Activated T-helper 9 cell treated with anti-CD3 and anti-CD28 coated beads, Interleukin-2, amount 50 U/mL, for 16 hours (primary cell): ENCODE measurements at places on chromosomes 1 and 21.

- DNase-seq: no peak
These were observed 298.3 kb downstream of the ASTN1 start for GRCh38 chr1:176866011-176866714.

GRCh38 chr1:109351457-109351856 is 44.6 kb upstream of the MYBPHL start:
- no peak for DNase-seq

DNA sequence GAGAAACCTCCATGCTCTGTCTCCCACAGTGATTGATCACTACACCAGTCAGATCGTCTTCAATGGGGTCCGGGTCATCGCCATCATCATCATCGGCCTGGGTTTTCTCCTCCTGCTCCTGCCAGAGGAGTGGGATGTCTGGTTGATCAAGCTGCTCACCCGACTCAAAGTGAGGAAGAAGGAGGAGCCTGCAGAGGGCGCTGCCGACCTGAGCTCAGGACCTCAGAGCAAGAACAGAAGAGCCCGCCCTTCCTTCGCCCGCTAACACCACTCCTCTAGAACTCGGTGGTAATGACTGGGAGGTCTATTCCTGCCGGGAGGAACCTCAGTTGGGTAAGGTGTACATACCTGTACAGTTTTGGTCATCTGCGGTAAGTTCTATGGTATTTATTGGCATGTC is 50.3 kb upstream of the COA6 start:
- peak; percentile 42 for DNase-seq

- DNase-seq: no peak
These were observed 24.6 kb upstream of the COL9A2 start for GRCh38 chr1:40341491-40342380.

DNA sequence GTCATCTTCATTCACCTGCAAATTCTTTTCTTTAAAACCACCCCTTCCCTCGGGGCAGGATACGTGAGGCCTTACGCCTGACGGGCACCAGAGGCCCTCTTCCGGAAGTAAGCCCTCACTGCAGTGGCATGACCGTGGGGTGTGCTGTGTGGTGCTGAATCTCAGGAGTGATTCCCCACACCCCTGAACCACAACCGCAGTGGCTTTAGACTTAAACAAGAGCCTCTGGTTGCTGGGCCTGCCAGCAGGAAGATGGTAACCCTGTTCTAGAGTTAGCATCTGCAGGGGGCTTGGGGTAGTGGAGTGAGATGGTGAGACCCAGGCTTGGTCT is 12.1 kb downstream of the BSND start:
- DNase-seq: no peak

DNA sequence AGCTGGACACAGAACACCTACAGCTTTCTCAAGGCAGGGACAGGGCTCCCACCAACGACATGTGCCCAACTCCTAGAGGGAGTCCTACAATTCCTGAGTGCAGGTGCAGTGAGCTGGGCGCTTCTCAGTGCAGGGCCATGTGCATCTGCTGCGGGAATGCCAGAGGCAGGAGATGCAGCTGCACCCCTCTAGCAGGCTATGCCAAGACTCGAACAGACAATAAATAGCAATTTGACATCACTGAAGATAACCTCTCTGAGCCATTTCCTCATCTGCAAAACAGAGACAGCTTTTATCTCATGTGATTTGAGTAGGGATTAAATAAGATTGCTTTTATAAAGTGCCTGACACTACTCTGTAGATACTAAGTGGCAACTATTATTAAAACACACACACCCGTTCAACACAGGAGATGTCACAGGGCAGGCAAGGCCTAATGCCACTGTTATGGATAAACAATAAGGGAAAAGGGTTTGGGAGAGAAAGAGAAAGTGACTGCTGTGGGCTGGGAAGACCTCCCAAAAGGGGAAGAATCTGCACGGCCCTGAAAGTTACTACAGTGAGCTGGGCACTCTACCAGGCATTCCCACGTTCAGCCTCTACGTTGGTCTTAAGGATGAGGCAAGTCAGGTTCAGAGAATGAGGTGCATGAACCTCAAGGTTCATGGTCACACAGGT is 5.7 kb downstream of the SLC9A1 start:
- no peak for DNase-seq
